ENCODE measurements at places on chromosomes 3 and 15.

GRCh38 chr3:33975463-33975862 is 177.0 kb downstream of the PDCD6IP start:
- no peak for DNase-seq

GRCh38 chr3:150179330-150179729 is 208.6 kb upstream of the PFN2 start:
- no peak for DNase-seq

- peak; percentile 95 for DNase-seq
Measured at GRCh38 chr3:126355777-126356372, 1.3 kb downstream of the KLF15 start.

DNA sequence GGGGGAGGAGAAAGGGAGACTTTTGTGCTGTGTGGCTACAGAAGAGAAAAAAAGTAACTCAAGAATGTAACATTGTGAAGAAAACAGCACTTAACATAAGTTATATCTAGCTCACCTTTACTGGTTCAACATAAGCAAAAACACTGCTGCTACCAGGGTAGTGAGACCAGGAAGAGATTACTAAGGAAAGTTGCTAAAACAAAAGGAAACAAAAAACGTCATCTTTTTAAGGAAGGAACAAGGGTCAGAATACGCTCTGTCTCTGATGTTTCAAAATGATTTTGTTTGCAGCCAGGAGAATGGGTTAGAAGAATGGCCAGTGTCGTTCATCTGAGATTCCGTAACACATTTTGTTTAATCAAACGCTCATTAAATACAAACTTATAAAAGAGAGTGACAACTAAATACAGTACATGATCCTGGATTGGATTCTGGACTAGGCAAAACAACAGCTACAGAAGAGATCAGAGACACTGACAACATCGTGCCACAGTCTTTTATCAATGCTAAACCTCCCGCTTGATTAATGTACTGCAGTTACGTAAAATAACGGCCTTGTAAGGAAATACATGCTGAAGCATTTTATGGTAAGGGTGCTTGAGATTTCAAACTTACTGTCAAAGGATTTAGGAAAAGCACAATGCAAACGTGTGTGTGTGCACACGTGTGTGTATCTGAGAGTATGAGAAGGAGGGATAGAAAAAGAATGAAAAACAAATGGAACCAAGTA is 67.7 kb downstream of the FOXP1 start:
- DNase-seq = no peak

- peak; percentile 57 for DNase-seq
Measured at GRCh38 chr15:93900476-93901400, 330.6 kb upstream of the MCTP2 start.

- DNase-seq = no peak
Measured at GRCh38 chr3:73552700-73553099, 72.0 kb downstream of the PDZRN3 start.

DNA sequence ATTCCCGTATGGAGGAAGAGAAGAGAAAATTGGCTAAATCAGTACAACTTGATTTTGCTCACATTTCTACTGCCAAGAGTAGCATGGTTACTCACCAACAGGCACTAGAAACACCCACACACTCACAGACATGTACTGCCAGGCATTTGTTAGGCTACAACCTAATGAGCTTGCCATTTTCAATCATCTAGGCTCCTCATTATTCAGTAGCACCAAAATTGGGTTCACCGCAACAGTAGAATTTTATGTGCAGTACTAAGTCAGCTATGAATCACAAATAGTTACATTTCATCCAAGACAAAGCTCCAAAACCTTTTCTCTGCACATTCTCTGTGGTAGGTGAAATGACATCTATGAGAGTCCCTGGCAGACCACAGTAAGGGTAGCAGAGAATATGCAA is 15.0 kb upstream of the THUMPD3 start:
- no peak for DNase-seq

GRCh38 chr3:30606301-30607031 is at the start of gene TGFBR2:
TSS of gene TGFBR2 (plus strand) at chr3:30606601. CDS start at chr3:30606884, 283 bp downstream.
- peak; percentile 87 for DNase-seq

DNA sequence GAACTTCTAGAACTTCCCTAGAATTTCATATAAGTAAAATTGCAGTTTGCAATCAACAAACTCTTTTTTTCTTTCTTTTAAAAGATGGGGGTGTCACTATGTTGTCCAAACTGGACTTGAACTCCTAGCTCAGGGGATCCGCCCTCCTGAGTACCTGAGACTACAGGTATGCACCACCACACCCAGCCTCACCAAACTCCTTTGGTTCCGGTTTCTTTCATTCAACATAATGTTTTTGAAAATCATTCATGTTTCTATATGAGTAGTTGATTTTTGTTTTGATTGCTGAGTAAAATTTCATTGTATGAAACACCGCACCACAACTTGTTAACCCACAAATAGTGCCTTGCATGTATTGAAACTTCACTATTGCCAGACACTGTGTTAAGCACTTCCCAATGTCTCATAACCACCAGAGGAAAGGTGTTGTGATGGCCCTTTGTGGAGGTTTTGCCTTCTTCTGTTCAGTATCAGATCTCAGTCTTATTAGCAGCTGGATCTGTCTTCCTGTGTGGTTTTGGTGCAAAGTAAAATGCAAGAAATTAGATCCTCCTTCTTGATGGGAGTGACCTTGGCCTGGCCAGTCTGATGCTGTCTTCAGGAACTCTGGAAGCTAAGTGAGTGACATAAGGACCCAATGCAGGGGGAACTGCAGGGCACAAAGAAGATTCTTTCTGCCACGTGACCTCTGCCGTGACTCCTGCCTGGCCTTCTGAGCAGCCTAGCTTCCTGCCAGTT is 78.8 kb upstream of the UBE2E1 start:
- no peak for DNase-seq

- no peak for DNase-seq
Measured at GRCh38 chr15:75030424-75030823, 7.0 kb downstream of the PPCDC start.

DNA sequence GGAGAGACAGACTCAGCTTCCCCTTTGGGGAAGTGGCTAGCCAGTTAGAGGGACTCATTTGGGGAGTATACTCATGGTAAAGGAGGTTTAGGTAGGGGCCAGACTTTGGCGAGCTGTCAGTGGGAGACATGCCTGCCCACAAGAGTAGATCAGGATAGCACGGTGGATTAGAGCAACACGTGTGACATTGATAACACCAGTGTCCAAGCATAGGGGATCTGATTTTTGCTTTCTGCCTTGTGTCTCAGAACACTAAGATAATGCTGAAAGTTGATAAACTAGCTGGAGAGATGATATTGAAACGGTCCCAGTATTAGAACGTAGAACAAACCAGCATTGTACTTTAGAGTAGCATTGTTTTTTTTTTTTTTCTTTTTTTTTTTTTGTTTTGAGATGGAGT is 25.9 kb downstream of the MAP6D1 start:
- DNase-seq = no peak

DNA sequence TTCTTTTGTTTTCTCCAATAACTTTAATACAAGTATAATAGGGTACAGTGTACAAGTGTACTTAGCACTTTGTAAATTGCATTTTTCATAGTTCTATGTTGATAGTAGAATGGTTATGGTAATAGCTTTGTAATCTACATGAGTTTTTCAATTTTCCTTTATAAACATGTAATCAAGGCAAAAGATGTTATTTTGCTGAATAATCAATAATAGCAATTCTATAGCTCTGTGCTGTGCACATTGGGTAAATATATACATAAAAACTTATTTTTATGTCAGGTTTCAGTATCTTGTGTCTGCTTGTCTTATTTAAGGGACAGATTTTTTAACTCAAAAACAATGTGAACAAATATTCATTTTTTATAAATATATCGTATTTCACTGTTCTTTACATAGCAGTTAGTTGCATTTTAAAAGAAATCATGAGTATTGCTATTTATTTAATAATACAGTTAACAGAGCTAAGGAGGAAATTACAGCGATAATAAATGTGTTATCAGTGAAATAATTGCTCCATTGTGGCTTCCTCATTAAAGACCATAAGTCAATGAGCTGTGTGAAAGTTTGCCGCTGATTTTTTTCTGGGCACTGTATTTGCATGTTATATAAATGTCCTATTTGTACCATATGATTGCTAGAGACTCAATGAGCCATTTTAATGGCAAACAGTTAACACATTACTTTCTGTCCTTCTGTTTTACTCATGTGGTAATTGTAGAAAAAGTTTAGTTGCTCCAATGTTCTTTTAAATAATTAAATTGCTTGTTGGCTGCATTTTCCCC is 214.6 kb upstream of the STAC start:
- no peak for DNase-seq
